ENCODE measurements at places on chromosomes 3 and 15.

GRCh38 chr3:115062412-115062956, 84.6 kb downstream of the ZBTB20 start:
- no peak for DNase-seq

DNA sequence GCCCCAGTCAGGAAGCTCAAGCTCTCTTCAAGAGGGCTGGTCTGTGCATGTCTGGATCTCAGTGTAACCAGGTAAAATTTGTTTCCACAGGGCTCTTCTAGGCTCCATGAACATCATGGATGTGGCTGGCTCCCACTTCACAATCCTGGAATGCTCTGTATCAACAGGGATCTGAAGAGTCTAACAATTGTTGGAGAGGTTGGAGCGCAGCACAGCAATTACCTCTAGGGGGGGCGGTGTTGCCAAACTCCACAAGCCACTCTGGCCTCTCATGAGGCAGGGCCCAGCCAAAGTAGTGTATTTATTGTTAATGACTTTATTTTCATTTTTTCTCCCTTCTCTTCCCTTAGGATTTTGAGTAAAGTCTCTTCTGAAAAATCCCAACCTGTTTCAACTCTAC, 6.1 kb upstream of the EIF2B5 start:
- no peak for DNase-seq

DNA sequence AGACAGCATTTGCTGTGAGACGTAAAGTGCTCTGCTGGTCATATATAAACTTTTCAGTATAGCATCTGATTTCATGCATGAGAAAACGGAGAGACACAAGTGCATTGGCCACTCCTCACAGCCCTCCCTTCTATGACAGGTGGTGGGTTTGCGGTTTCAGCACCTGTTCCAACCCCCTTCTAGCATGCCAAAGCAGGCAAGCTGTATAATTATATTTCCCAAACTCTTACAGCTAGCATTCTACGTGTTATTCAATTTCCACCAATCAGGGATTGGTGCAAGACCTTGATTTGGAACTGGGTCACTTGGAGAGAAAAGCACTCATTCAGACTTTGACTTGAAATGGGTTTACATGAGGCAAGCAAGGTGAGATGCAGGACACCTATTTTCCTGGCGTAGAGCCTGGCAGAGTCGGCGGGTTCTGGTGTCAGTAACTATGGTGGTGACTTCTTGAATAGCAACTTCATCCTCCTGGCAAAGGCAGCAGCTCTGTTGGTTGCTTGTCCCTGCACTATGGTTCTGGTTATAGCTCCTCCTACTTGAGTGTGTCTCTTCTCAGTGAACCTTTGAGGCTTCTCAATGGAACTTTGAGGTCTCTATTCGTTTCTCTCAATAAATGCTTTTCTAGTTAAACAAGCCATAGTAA, 356.5 kb downstream of the TBL1XR1 start:
- no peak for DNase-seq

- DNase-seq: no peak
Measured at GRCh38 chr3:100857863-100858262, 135.4 kb downstream of the ABI3BP start.

DNA sequence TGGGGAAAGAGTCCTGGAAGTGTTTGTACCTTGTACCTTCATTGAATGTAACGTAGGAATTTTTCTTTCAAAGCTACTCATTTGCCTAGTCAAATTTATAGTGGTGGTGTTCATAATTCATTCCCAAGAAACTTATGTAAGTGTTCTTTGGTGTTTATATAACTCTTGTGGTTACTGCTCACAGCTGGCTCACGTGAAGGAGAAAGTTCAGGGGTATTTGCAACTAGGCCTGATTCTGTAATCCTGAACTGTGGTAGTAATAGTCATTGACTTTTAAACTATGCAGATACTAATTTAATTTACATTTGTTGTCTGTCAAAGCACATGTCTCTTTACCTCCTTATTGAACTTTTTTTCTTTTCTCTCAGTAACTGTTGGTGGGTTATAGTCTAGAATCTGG, 50.5 kb upstream of the TEX264 start:
- no peak for DNase-seq

DNA sequence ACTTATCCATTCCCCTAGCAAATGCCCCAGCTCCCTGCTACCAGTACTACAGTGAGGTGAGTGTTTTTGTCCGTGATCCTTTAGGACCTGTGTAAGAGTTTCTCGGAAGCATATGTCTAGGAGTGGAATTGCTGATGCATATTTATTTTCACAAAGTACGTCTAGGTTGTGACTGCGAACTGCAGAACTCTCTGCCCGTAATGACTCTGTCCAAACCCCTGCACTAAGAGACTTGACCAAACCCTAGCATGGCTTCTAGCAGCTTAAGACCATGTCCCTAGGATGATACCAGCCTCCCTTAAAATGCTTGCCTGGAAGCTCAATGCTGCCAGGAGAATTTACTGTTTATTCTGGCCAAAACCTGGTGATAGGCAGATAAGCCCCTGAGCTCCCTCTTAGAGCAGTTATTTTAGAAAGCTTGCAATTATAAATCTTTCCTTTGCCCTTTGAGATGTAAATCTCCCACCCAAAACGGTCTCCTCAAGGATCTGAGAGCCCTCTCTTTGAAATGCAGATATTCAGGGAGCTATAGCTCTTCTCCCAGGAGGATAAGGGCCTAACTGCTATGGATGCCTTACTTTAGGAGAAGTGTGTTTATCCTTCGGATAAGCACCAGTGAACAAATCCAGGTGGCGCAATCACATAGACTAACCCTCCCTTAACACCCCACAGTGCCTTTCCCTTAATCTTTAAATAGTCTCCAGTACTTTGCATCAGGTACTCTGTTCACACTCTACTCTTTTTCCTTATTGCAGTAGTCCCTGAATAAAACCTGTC, 14.7 kb upstream of the CA12 start:
- DNase-seq: no peak

DNA sequence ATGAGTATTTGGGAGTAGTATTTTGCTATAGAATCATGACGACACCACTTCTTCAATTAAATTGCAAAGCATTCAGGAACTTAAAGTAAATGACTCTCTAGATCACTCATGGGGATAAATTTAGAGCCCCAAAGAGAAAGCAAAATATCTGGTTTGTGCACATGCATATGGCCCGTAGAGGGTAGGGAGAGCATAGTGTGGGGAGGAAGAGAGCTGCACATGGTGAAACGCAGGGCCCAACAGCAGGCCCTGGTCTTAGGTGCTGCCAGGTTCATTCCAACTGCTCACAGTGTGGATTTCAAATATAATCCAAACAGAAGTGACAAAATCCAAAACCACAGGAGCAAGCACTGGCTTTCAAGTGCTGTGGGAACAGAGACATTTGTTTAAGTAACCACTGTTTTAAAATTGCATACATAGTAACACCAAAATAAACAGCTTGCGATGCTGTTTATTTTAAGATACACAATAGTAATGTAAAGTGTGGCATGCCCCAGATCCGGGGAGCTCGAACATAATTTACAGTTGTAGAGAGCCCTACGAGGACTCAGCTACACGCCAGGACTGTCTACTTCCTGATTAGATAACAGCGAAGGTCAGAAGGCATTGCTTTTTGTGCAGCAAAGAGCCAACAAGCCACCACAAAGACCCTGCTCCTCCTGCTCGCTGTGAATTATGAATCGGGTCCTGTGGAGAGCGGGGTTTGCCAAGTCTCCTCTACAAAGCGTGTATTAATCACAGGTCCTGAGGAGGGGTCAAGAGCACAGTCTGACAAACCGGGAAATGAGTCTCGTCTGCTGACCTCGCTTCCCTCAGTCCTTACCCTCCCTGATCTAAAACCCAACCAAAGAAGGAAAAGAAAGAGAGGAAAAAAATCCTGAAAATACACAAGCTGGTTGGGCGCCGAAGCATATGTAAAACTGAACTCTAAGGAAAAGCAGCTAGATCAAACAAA, 80.6 kb downstream of the MEIS2 start:
- no peak for DNase-seq

Data from CD4-positive, alpha-beta T cell treated with Interleukin-15 for 4 hours (primary cell).